ENCODE measurements at places on chromosomes 7 and 10. TPM values are rescaled to one million over a fixed set of nuclear protein-coding genes. Genes with fewer than 3 reads are reported as not detected.

- no peaks in the 10 kb centered on the region for H3K27me3 ChIP-seq
- H3K4me1 ChIP-seq: peaks cover 22% of the 10 kb centered on the region
- H3K36me3 ChIP-seq: peaks cover 6% of the 10 kb centered on the region
- DNase-seq: no peak
- no peak overlapping the region for H3K4me3 ChIP-seq
Measured at GRCh38 chr10:70328967-70329366, 45.2 kb upstream of the NPFFR1 start.

GRCh38 chr7:29989257-29989995 lies at the start of gene SCRN1:
Gene SCRN1, minus strand, starts transcription at chr7:29989801. Its CDS starts 20,734 bp downstream, at chr7:29969067.
- H3K4me1 ChIP-seq: peaks cover 22% of the 10 kb centered on the region
- H3K27ac ChIP-seq: peak within 1 kb of the TSS; percentile 89
- DNase-seq: peak; percentile 4
- H3K27me3 ChIP-seq: no peaks in the 10 kb centered on the region

DNA sequence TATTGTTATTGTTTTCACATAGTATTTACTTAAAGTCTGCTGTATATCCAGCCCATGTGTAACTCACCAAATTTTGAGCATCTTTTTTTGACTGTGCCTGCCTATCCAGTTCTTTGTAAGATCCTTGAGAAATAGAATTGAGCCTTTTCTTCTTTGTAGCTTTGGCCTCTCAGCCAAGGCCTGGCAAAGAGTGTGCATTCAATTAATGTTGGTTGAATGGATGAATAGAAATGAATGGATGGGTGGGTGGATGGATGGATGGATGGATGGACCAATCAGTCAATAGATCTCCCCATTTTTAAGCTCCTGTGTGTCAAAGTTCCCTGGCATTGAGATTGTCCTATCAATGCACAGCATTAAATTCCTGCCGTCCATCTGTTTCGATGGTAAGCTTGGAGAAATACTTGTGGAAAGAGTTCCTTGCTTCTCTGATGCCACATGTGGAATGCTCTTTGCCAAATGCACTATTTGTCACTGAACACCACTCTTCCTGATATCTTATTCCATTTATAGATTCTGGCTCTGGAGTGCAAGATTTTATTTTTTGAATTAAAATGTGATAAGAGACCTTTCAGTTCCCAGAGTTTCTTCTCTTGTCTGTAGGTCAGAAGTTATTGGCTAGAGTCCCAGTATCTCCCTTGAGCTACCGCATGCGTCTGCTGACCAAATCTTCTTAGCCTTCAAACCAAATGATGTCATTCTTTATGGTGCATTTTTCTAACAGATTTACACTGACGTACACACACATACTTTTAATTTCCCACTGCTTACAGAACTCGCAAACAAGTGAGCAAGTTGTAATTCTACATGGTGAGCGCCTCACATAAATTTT lies 20.7 kb upstream of the ADRB1 start:
- no peak overlapping the region for H3K4me3 ChIP-seq
- peaks cover under 1% of the 10 kb centered on the region for H3K36me3 ChIP-seq
- H3K4me1 ChIP-seq: peaks cover 36% of the 10 kb centered on the region
- no peak overlapping the region for H3K27ac ChIP-seq
- no peak for DNase-seq

- peak overlapping the region; percentile 91 for H3K4me3 ChIP-seq
- DNase-seq: peak; percentile 54
- H3K36me3 ChIP-seq: peaks cover 62% of the 10 kb centered on the region
- no peak overlapping the region for H3K27ac ChIP-seq
Measured at GRCh38 chr7:2357165-2357564, 2.5 kb downstream of the EIF3B start.

DNA sequence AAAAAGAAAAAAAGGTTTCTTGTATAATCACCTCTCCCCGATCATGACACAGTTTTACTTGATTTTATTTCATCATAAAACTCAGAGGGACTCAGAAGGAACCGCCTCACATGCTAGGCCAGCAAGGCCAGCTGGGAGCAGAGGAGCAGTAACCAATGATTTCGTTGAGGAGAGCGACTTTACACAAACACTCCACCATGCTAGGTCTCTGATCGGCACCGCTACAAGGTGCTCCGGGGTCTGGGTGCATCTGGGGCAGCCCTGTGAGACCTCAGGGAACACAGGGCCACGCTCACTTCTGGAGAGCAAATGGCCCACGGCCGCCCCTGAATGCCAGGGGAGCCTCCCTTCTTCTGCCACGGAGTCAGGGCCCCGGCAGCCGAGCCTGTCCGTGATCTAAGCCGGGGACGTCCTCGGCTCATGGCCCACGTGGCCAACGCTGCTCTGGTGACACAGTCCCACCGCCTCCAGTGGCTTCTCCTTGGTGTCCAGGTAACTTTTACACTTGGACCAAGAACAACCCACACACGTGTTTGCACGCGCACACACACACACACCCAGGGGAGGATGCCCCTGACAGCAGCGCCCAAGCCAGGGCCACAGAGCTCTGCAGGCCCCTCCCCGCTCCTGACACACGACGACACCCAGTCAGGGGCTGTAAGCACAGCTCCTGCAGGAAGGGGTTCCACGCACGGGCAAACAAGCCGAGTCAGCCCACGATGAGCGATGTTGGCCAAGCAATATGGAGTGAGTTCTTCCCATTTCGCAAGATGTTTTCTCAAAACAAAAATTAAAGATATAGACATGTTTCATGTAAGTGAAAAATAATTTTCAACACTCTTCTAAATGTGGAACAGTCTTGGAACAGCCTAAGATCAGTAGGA lies 332.3 kb downstream of the DNAJB6 start:
- H3K27ac ChIP-seq: no peak overlapping the region
- H3K27me3 ChIP-seq: no peaks in the 10 kb centered on the region
- no peaks in the 10 kb centered on the region for H3K4me1 ChIP-seq
- no peak for DNase-seq

DNA sequence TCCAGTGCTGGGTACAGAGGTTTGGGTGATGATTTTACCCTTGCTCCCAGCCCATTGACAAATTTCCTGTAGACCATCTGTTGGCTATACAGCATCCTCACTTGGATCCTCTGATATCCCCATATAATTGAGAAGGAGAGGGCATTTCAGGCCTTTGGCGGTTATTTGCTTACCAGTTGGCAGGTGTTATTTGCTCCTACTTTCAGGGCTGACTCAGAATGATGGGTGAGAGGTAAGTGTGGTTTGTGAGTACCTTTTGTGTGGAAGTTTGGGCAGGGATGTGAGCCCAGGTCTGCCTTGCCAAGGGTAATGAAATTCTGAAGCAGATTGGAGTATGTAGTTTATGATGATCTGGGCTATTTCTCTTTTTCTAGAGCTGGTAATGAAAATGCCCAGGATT lies 93.6 kb downstream of the LRMDA start:
- H3K27me3 ChIP-seq: peaks cover 7% of the 10 kb centered on the region
- H3K36me3 ChIP-seq: no peaks in the 10 kb centered on the region

DNA sequence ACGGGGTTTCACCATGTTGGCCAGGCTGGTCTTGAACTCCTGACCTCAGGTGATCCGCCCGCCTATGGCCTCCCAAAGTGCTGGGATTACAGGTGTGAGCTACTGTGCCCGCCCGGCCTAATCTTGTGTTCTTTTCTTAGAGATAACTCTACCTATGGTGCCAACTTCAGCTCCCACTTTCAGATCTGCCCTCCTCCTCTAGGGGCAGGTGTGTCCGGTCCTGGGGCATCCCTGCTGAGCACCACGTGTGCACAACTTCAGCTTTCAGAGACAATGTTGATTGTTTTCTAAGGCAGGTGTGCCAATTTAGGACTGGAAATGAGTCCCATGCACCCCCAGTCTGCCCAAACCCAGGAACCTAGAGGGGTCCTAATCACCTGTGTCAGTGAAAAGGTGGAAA lies 18.5 kb upstream of the FXYD4 start:
- H3K4me1 ChIP-seq: peaks cover 15% of the 10 kb centered on the region
- H3K27me3 ChIP-seq: no peaks in the 10 kb centered on the region
- no peak overlapping the region for H3K4me3 ChIP-seq
- H3K27ac ChIP-seq: no peak overlapping the region

DNA sequence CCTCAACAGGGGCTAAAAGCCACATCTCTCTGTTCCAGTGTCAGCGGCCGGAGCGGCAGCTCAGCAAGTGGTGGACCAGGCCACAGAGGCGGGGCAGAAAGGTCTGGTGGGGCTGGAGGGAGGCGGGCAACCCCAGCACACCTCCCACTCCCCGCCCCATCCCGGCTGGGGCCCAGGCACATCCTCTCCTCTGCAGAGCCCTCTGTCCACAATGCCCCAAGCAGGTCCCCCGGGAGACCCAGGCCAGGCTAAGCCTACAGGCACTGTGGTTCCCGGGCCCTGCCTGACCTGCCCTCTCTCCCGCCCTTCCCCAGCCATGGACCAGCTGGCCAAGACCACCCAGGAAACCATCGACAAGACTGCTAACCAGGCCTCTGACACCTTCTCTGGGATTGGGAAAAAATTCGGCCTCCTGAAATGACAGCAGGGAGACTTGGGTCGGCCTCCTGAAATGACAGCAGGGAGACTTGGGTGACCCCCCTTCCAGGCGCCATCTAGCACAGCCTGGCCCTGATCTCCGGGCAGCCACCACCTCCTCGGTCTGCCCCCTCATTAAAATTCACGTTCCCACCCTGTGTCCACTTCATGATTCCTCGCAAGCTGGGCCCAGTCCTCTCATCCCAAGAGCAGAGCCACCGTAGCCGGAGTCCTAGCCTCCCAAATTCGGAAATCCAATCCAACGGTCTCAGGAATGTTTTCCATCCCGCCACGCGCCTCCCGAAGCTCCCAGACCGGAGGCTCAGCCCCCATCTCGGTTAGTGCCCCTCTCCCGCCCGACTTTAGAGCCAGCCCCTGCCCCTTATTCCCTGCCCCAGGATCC lies 2.1 kb downstream of the ADIRF start:
- peak overlapping the region; percentile 97 for H3K27ac ChIP-seq
- no peaks in the 10 kb centered on the region for H3K27me3 ChIP-seq
- peak overlapping the region; percentile 77 for H3K4me3 ChIP-seq
- peaks cover 5% of the 10 kb centered on the region for H3K36me3 ChIP-seq
- peaks cover 60% of the 10 kb centered on the region for H3K4me1 ChIP-seq
- peak; percentile 59 for DNase-seq

GRCh38 chr10:100551196-100551595 lies 15.5 kb downstream of the HIF1AN start:
- H3K4me1 ChIP-seq: no peaks in the 10 kb centered on the region
- H3K27me3 ChIP-seq: no peaks in the 10 kb centered on the region
- no peak overlapping the region for H3K27ac ChIP-seq
- H3K4me3 ChIP-seq: no peak overlapping the region
- H3K36me3 ChIP-seq: peaks cover 36% of the 10 kb centered on the region

- H3K4me3 ChIP-seq: no peak overlapping the region
- no peak overlapping the region for H3K27ac ChIP-seq
- DNase-seq: no peak
- H3K4me1 ChIP-seq: no peaks in the 10 kb centered on the region
Measured at GRCh38 chr10:92001995-92002394, 78.4 kb downstream of the BTAF1 start.

CPED1 gene
- total RNA-seq: not detected

NPY gene
- total RNA-seq: not detected

GALNT17 gene
- total RNA-seq: not detected

CLDN4 gene
- total RNA-seq: 0.28 TPM

IGFBP3 gene
- total RNA-seq: 164 TPM

DPYSL4 gene
- 0.21 TPM for total RNA-seq

Measured in MCF 10A (cell line).